ENCODE measurements at places on chromosomes 1 and 21.

GRCh38 chr1:81543764-81544163 is 257.0 kb upstream of the ADGRL2 start:
- no peak for DNase-seq

DNA sequence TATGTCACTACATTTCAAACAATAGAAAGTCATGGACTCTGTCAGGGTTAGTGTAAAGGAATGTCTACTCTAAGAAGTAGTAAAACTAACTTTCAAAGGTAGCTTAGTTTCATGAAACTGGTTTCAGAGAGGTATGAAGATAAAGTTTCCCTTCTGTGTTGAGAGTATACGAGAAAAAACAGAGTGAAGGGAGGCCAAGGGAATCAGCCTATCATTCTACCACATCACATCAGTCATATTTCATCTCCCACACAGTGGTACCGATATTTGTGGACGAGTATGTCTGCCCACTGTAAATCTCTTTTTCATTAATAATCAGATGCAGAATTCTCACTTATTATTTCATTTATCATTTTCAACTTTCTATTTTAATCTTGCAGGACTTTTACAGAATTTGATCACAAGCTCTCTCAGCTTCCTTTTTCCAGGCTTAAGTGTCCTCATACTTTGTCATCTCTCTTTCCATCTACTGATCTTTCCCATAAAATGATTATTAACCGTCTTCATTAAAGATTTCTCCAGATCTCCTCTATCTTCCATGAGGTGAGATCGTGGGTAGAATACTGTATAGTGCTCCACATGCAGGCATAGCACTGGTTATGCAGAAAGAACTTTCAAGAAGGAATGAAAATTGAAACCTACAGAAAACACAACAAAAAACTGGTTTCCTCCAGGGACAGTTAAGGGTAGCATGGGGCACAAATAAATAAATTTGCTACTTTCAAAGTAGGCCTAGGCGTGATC is 11.5 kb upstream of the IFI16 start:
- DNase-seq = no peak

DNA sequence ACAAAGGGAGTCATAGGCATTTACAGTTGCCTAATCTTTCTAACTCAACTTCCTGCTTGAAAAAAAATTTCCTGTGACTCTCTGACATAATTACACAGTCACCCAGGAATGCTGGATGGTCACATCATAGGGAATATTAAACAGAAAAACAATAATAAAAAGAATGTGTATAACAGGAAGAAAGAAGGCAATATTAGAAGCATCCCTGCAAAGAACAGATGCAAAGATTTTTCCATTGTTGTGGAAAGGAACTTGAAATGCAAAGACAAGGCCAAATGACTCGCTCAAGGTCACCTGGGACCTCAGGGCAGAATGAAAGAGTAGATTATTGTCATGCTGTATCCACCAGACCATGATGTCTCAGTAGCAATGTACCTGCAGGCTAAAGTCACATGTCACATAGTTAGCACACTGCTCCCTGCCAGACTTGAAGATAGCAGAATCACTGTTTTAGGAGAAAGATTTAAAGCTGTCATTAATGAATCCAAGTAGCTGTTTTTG is 184.3 kb downstream of the CYYR1 start:
- no peak for DNase-seq

DNA sequence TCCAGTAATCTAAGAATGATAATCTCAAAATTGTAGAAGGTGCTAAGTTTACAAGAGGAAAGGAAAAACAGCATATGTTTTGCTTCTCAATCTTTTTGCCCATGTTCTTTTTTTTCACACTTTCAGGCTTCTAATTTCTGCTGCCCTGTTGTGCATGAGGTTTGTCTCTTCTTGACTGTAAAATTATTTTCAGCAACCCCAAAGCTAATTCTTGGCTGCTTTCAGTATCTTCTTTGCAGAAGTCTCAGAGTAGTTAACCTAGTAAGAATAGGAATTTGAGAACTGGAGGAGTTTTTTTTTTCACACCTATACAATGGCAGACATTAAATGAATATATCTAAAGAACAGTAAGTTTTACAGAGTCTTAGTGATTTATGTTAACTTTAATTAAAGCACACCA is 26.4 kb downstream of the DENND2D start:
- DNase-seq = no peak

DNA sequence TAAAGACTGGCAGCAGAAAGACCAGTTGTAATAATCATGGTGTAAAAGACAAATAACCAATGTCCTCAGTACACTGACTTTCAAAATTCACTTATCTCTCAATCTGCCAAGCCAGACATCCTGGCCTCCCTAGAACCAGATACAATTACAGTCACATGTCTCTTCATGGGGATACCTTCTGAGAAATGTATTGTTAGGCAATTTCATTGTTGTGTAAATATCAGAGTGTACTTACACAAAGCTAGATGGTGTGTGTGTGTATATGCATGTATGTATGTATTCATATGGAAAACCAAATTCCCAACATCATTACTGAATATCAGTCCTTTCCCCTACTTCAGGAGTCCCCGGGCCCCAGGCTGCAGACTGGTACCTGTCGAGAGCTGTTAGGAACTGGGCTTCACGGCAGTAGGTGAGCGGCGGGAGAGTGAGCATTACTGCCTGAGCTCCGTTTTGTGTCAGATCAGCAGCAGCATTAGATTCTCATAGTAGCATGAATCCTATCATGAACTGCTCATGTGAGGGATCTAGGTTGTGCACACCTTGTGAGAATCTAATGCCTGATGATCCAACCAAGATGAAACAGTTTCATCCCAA is 65.3 kb upstream of the ZNF326 start:
- no peak for DNase-seq

DNA sequence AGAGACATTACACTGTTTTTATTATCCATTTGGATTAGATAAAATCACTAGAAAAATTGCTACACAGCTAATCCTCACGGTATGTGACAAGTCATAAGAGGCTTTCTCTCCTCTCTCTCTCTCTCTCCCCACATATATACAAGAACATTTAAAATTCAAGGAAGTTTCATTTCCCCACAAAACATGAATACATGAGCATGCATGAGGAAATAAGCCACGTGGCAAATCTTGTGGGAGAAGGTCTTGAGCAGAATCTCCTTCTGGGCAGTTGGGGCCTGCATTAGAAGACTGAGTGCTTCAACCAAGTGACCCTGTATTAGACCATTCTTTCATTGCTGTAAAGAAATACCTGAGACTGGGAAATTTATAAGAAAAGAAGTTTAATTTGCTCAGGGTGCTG is 1313.1 kb downstream of the MRPL39 start:
- DNase-seq = no peak

DNA sequence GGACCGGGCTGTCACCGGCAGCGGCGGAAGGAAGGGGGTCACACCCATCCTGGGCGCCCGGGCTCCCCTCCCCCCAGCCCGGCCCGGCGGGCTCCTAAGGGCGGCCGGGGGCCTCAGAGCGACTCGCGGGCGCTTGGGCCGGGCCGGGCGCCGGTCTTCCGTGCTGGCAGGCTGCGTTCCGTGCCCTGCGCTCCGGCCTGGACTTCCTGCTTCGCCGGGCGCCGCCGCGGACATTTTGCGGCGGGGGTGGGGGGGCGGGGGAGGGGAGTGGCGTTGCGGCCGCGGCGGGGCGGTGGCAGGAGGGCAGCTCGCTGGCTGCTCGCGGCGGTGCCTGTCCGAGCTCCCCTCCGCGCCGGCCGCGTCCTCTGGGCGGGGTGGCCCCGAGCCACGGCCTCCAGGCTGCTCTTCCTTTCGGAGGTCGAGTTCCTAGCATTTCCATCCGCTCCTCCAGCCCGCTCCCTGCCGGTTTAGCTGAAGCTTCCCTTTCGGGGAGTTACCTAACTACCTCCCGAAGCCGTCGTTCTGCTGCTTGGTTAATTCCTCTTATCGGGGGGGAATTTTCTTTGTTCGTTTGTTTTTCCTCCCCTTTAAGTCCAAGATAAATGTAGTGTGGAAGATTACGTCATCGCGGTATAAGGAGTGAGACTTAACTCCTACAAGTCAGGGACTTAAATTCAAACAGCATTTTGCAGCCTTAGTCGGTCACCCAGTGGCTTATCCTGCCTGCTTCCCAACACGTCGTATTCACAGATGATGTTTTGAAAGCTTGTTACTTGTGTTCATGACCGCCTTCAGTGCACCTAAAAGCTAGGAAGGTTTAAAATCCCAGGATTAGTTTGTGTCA is 730 bp downstream of the CDC42 start:
- peak; percentile 13 for DNase-seq

DNA sequence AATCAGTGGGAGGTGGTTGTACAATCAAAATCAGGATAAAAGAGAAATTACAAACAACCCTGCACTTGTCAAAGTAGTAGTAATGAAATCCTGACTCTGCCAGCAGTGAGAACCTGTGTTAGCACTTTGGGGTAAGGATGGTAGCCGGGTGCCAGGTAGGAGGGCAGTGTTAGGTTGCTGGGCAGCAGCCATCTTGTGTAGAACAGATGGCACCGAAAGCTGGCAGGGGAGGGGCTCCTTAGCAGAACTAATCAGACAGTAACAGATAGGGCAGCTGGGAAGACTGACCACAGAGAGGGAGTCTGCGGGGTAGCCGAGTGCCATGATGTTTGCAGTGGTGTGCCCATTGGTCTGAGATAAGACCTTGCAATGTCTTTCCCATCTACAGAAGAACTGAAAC is 137.3 kb downstream of the SDCCAG8 start:
- DNase-seq = no peak

DNA sequence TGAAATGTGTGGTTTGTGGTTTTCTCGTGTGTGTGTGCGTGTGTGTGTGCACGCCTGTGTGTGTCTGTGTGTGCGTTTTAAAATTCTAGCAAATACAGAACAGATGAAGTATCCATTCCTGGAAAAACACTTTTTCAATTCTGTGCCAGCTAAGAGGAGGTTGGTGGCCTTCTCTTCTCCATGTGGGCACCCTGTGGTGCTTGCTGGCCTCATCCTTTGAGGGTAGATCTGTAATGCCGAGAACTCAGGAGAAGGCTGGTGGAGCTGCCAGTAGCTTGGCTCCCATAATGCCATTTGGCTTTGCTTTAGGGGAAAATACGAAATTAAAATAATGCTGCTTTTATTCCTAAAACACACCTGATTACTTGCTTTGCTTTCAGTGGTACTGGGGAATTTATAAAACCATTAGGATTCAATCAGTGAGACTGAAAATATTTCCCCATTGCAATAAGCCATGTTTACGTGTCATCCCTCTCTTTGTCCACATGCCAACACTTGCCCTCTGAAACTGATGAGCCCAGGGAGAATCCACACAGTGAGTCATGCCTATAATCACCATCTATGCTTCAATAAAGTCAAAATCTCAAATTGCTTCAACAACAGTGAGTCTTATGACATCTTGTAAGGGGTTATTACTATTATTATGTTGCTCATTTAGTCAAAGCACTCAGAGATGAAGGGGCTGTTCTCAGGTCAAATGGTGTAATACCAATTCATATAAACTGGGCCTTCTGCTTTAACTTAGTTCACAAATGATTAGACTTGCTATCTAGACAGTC is 39.2 kb downstream of the ABCA4 start:
- no peak for DNase-seq

GRCh38 chr1:100162881-100163280 is 15.2 kb downstream of the LRRC39 start:
- DNase-seq = no peak

- DNase-seq = no peak
Measured at GRCh38 chr1:9626201-9626608, 25.3 kb upstream of the PIK3CD start.

DNA sequence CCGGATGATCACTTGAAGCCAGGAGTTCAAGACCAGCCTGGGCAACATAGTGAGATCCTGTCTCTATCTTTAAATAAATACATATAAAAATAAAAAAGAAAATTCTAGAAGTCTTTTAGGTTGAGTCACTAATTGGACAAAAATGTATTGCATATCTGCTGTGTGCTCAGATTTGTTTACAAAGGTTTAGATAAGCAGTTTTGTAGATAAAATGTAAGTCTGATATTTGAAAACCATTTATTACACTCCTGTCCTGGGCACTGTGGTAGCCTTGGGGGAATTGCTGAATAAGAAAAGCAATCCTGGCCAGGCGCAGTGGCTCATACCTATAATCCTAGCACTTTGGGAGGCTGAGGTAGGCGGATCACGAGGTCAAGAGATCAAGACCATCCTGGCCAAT is 11.6 kb downstream of the GMEB1 start:
- DNase-seq = no peak

DNA sequence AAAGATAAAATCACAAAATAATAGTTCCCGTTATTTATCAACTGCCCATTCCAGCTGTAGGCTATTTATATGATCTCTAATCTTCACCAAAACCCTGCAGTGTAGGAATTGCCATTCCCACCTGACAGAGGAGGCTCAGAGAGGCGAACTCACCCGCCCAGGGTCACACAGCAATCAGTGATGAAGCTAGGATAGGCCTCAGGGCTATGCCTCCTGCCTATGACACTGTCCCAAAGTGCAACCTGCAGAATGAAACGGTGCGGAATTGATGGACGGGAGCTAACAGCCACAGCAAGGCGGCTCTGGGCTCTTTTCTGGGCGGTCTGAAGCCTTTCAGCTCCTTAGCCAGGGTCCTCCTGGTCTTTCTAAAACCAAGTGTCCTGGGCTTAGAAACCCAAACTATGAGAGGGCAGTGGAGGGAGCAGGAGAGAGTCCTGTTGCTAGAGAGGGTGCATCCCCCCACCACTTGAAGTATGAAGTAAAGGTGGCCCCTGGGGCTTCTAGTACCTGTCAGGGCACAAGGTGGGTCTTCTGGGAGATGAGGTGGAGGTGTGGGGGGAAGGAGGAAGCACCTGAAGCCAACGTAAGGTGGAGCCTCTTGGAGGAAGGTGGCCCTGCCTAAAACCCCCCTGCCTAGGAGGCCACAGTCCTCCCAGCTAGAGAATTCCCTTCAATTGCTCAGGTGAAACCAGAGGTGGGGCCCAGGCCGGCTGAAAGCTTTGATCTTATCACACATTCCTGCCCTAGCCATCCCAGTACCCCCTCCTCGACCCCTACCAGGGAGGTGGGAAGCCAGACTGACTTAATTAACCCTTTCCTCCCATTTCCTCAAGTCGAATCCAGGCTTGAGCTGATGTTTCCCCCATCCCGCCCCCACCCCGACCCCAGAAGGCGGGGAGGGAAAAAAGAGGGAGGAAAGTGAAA is 14.8 kb downstream of the HSPG2 start:
- no peak for DNase-seq

- no peak for DNase-seq
Measured at GRCh38 chr1:2930016-2930815, 91.1 kb upstream of the ACTRT2 start.

- DNase-seq = peak; percentile 23
Measured at GRCh38 chr1:234724516-234725176, 114.7 kb upstream of the IRF2BP2 start.

DNA sequence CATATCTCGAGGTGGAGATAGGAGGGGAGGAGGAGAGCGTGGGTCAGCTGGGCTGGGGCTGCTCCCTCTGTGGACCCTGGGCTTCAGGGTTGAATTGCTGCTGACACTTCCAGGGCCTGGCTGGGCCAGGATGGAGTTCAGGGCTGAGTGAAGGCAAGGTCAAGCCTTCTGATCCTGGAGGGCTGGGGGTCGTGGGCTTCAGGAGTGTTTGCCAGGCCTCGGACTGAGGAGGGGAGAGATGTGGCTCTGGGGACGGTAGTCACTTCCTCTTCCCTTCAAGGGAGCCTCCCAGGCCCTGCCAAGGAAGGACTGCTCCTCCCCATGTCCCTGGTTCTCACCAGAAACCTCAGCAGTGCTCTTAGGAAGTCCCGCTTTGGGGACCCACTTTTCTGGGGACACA is 12.1 kb upstream of the FAM131C start:
- DNase-seq = no peak

- DNase-seq = no peak
Measured at GRCh38 chr1:43991200-43991475, 261 bp upstream of the CCDC24 start.

All from stimulated activated CD4-positive, alpha-beta T cell treated with anti-CD3 and anti-CD28 coated beads, Interleukin-2, amount 100 ng/mL, for 48 hours (primary cell).